ENCODE measurements at places on chromosomes 13 and 19. TPM values are rescaled to one million over a fixed set of nuclear protein-coding genes. Genes with fewer than 3 reads are reported as not detected.

The SELENOW gene
- total RNA-seq = 89.0 TPM

The CRX gene
- not detected for total RNA-seq

The CEACAM20 gene
- not detected for total RNA-seq

The OR7C1 gene
- total RNA-seq = not detected

The EEF1AKMT1 gene
- total RNA-seq = 12.7 TPM

The NKG7 gene
- 332 TPM for total RNA-seq

The LSM7 gene
- total RNA-seq = 142 TPM

The NCR1 gene
- total RNA-seq = not detected

The MTMR6 gene
- total RNA-seq = 16.3 TPM

The CYP2A6 gene
- total RNA-seq = not detected

The GJB6 gene
- total RNA-seq = 1.7 TPM

The CEACAM21 gene
- 16.6 TPM for total RNA-seq

DNA sequence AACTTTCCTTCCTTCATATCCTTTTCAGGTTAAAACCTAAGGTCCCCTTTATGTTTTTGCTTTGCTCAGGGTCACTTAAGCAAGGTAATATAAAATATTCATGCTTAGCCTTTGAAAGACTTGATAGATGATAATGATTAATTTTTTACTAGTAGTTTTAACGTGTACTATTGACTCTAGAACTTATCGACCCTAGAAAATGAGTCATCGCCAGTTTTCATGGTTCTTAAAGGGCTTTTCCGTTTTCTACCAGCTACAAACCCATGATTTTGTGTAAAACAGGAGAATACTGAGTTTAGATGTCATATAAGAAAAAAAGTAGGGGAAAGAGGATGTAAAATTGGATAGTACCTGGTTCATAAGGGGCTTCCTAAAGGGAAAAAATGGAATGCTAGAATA is 75.7 kb downstream of the DHRS12 start:
- peaks cover 6% of the 10 kb centered on the region for H3K36me3 ChIP-seq
- no peak overlapping the region for H3K27ac ChIP-seq
- H3K27me3 ChIP-seq = no peaks in the 10 kb centered on the region
- no peak overlapping the region for H3K4me3 ChIP-seq
- DNase-seq = no peak

- peaks cover 14% of the 10 kb centered on the region for H3K4me1 ChIP-seq
- H3K36me3 ChIP-seq = no peaks in the 10 kb centered on the region
- no peak overlapping the region for H3K27ac ChIP-seq
- DNase-seq = no peak
- no peak overlapping the region for H3K4me3 ChIP-seq
Observed at GRCh38 chr19:29299416-29300380, 86.7 kb upstream of the UQCRFS1 start.

DNA sequence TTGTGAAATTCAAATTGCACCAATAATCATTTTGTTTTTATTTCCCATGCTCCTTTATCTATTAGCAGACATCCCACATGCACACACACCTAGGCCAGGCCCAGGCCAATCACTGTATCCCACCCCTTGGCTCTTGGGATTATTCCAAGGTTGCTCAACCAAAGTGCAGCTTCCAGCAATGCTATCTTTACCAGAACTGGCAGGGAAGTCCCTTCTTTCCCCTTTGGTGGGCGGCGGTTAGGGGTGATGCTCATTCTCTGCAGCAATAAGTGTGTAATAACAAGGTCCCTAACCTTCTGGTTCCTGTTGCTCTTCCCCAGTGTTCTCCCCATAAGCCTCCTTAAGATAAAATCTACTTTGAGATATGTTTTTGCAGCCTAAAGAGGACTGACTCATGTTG is 18.3 kb upstream of the KCTD12 start:
- H3K27ac ChIP-seq = no peak overlapping the region
- H3K4me1 ChIP-seq = no peaks in the 10 kb centered on the region
- peaks cover 22% of the 10 kb centered on the region for H3K27me3 ChIP-seq
- H3K4me3 ChIP-seq = no peak overlapping the region
- DNase-seq = no peak

DNA sequence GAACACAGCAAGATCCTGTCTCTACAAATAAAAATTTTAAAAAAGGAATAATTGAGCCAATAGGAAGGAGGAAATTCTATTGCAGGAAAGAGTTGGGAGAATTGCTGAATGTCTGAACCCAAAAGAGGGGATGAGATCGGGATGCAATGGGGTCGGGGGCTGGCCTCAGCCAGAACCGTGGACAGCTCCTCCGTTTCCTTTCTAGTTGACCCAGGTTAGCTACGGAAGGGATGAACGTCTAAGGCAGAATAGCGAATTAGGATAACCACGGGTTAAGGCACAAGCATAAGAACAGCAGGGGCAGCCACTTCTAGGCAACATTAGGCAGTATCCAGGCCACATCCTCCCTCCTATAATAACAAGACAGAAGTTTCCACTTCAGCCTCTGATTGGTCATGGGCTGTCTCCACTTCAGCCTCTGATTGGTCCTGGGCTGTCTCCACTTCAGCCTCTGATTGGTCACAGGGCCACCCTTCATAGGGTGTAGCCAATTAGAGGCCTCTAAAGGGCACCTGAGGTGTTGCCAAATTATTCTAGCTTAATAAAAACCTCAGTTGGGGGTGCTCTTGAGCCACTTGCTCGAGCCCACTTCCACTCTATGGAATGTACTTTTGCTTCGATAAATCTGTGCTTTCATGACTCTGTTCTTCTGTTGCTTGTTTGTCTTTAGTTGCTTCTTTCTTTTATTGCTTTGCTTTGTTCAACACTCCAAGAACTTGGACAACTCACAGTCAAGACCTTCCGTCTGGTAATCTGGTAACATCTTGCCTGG is 24.9 kb upstream of the TPM4 start:
- H3K27me3 ChIP-seq = peaks cover 14% of the 10 kb centered on the region
- no peaks in the 10 kb centered on the region for H3K36me3 ChIP-seq
- H3K27ac ChIP-seq = no peak overlapping the region
- H3K4me1 ChIP-seq = no peaks in the 10 kb centered on the region

- DNase-seq = no peak
- no peak overlapping the region for H3K27ac ChIP-seq
- no peaks in the 10 kb centered on the region for H3K36me3 ChIP-seq
- no peak overlapping the region for H3K4me3 ChIP-seq
- no peaks in the 10 kb centered on the region for H3K27me3 ChIP-seq
Observed at GRCh38 chr13:111402441-111402840, 82.0 kb downstream of the TEX29 start.

GRCh38 chr19:4534836-4535658 is at the start of gene PLIN5:
PLIN5 (minus strand) TSS chr19:4535224; CDS start chr19:4534074, 1,150 bp downstream.
- H3K27me3 ChIP-seq = peaks cover 11% of the 10 kb centered on the region
- no peak within 1 kb of the TSS for H3K27ac ChIP-seq
- H3K36me3 ChIP-seq = no peaks in the 10 kb centered on the region

- H3K27ac ChIP-seq = peak within 1 kb of the TSS; percentile 14
- peaks cover 63% of the 10 kb centered on the region for H3K27me3 ChIP-seq
- H3K36me3 ChIP-seq = no peaks in the 10 kb centered on the region
Observed at GRCh38 chr13:52848455-52849195, at the start of gene PCDH8. PCDH8 (minus strand) TSS chr13:52848640; CDS start chr13:52848436, 204 bp downstream.

- no peaks in the 10 kb centered on the region for H3K27me3 ChIP-seq
- peaks cover 48% of the 10 kb centered on the region for H3K36me3 ChIP-seq
- H3K4me1 ChIP-seq = peaks cover 21% of the 10 kb centered on the region
- peak; percentile 37 for DNase-seq
- H3K4me3 ChIP-seq = no peak overlapping the region
Observed at GRCh38 chr19:49932731-49933131, 3.4 kb upstream of the NUP62 start.

GRCh38 chr19:11737964-11738745 is 591 bp downstream of the ZNF823 start:
- peak overlapping the region; percentile 94 for H3K4me3 ChIP-seq
- H3K4me1 ChIP-seq = peaks cover 15% of the 10 kb centered on the region
- H3K27ac ChIP-seq = peak overlapping the region; percentile 56
- peaks cover 18% of the 10 kb centered on the region for H3K36me3 ChIP-seq
- H3K27me3 ChIP-seq = peaks cover 2% of the 10 kb centered on the region
